ENCODE measurements at places on chromosomes 5 and 9.

DNA sequence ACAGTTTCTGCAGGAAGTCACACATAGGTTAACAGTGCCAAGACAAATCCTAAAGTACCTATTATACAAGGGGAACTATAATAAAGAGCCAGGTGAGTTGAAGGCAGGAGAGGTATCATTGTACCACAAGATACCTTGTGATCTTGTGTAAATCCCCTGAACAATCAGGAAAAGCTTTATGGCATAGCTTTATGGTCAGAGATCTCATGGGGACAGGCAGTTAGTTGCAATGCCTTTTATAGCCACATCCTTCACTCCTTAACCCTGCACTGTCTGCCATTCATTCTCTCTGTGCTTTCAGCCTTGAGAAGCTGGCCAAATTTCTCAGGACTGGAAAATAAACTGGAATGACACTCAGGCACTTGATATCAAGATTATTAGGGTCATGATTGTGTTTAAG, 97.0 kb downstream of the GHR start:
- no peak for DNase-seq

- DNase-seq, result no peak
Observed at GRCh38 chr5:96432216-96433065, 607 bp downstream of the PCSK1 start.

- no peak for DNase-seq
Observed at GRCh38 chr5:73250645-73251044, 77.7 kb downstream of the TMEM174 start.

GRCh38 chr5:156920042-156920860, 42.8 kb downstream of the TIMD4 start:
- no peak for DNase-seq
